ENCODE measurements at places on chromosomes 7 and 10.

DNA sequence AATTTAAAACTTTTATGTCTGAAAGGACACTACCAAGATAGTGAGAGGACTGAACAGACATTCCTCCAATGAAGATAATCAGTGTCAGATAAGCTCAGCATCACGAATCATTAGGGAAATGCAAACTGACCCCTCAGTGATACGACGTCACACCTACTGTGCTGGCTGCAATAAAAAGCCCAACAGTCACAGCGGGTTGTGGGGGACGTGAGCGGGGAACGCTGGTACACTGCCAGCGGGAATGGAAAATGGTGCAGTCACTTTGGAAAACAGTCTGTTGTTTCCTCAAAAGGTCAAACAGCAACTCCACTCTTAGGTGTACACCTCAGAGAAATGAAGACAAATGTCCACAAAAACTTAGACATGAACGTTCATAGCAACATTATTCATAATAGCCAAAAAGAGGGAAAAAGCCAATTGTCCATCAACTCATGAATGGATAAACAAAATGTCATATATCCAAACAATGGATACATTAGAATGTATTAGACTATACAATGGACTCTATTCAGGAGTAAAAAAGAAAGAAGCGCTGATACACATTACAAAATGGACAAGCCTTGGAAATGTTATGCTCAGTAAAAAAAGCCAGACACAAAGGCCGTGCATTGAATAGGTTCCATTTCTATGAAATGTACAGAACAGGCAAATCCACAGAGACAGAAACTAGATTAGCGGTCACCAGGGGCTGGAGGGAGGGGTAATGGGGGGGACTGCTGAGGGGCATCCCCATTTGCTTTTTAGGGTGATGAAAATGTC lies 2.4 kb upstream of the ECHS1 start:
- no peak for DNase-seq

GRCh38 chr10:116850058-116850611 lies 836 bp downstream of the ENO4 start:
- DNase-seq = no peak

GRCh38 chr10:66555061-66555460 lies 370.8 kb upstream of the LRRTM3 start:
- DNase-seq = no peak

GRCh38 chr7:10222976-10223375 lies 750.7 kb upstream of the PHF14 start:
- no peak for DNase-seq

DNA sequence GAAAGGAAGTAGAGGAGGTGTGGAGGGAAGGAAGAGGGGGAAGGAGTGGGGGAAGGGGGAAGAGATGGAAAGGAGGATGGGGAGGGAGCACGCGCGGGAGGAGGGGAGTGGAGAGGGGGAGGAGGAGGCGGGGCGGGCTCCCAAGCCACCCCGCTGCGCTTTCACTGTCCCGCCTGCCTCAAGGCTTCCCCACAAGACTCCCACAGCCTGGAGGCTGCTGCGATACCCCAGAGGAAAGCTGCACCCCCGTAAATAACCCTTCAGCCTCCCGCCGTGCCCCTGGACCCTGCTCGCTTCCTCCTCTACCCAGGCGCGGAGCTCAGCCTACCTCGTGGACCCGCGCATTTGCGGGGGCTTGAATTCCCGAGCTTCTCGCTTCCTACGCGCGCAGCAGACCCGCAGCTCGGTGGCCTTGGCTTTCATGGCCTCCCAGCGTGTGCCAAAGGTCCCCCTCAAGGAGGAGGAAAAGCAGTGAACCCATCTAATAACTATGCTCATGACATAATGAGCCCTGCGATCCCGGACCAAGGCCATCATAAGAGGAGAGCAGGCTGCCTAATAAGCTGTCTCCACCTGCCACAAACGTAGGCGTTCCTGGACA lies at the start of gene C10orf67:
Gene C10orf67, minus strand, starts transcription at position 557 of the 601 bp plus-strand sequence. Its CDS starts 23 bp downstream, at position 534.
- DNase-seq = no peak

- no peak for DNase-seq
These were observed 444.8 kb downstream of the GRID1 start for GRCh38 chr10:85921789-85922188.

DNA sequence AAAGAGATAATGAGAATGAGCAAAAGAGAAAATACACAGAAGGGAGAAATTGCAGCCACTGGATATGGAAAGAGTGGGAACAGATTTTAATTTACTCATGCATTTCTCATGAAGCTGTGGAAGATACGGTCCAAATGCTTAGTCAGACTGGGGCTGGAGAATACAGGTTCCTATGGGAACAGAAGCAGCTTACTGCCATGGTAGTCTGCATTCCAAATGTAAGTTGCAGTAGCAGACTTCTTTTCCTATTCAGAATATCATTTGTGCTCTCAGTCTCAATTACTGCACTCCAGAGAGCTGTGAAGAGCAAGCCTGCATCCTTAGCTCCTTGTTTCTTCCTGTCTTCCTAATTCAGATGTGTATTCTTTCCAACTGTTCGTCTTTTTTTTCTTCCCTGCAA lies 190.8 kb upstream of the TMEM196 start:
- no peak for DNase-seq

DNA sequence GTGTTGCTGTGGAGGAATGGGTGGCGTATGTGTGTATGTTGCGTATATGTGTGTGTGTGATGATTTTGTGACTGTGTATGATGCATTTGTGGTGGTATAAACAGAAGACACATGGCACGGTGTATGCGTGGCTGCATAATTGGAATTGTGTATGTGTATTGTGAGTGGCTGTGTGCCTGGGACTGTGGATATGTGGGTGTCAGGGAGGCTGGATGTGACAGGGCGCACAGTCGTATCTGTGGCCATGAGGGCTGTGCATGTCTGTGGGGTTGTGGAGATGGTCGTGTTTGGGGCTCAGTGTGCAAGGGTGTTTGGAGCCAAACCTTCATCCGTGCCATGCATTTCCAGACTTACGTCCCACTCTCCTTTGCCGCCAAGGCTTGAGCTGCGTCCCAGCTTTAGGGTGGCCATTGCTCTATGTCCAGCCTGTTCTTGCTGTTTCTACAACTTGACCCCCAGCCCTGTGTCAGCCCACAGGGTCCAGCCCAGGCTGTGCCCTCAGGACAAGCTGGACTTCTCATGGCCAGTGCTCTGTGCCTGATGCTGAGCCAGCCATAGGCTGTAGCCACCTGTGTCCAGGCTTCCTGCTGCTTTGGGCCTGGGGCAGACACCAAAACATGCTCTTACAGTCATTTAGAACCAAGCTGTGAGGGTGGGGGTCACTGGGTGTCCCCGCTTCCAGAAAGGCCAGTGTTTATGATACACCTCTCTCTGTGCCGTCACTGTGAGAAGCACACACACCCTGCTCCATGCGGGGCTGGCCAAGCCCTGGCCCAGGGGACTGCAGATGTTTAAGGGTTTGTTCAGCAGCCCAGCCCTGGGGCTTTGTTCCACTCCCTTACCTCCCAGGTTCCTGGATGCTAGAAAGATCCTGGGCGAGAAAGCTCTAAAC lies 127.6 kb downstream of the NEURL1 start:
- no peak for DNase-seq

DNA sequence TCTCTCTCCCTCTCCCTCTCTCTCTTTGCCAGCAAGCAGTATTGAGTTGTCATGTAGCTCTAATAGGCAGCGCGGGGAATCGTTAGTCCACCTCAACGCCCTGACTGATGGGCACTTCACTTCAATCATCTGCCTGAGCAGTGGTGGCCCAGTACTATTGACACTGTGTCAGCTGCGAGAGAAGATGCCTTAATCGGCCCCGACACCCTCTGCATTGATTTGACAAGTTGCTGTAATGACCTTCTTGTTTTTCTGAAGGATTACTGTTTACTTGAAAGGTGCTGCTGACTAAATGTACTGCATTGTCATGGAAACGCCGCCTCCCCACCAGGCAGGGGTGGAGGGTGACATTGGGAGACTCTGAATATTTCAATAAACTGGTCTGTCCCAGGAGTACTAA lies 913.8 kb downstream of the KCNMA1 start:
- DNase-seq = no peak

DNA sequence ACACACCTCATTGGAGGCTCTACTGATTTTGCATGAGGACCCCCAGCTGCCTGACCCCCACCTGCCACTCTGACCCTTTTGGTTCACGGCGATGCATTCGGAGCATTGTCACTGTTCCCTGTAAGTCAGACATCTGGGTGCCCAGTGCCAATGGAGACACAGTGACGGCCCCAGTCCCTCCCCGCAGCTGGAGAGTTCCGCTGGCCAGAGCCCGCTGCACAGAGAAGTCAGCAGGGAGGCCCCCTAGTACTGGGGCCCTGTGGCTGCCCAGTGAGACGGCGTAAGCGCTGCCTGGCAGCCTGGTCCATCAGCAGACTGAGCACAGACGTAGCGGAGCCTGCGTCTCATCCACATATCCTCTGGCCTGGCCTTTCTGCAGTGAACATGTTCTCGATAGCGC lies 77.5 kb downstream of the NKX6-2 start:
- no peak for DNase-seq

- no peak for DNase-seq
These were observed 25.5 kb downstream of the KLHDC10 start for GRCh38 chr7:130095812-130096211.

DNA sequence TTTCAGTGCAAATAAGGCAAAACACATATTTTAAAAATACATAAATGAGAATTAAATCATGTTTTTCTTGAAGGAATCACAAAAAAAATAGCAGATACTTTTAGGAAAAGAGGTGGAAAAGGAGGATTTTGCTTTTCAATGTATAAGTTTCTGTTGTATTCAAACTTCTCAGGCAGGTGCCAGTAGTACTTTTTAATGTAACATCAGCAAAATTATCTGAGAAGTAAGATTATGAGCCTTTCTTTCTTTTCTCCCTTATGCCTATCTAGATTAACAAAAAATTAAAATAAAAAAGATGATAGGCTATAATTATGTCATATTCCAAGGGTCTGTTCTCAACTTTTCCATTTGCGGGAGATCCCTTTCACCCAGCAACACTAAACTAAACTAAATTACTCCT lies 2.6 kb downstream of the DRGX start:
- DNase-seq = no peak

GRCh38 chr10:88270061-88270808 lies 312.9 kb downstream of the RNLS start:
- no peak for DNase-seq

DNA sequence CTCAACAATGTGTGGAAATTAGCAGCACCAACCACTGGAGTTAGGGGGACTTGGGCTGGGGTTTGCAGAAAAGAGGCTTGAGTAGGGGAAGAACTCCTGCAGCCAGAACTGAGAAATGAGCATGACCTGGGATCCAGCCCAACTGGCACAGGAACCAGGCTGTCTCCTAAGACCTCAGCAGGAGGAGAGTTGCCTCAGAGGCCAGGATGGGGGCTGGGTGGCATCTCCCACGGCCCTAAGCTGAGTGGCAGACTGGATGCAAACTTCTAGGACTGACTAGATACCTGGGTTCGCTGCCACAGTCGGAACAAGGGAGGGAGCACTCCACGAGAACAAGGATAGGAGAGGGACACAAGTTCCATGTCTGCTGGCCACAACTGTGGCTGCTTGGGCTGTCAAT lies 62.6 kb downstream of the RNF32 start:
- DNase-seq = no peak

- DNase-seq = no peak
These were observed 475.6 kb downstream of the PTPRN2 start for GRCh38 chr7:158111906-158112570.

DNA sequence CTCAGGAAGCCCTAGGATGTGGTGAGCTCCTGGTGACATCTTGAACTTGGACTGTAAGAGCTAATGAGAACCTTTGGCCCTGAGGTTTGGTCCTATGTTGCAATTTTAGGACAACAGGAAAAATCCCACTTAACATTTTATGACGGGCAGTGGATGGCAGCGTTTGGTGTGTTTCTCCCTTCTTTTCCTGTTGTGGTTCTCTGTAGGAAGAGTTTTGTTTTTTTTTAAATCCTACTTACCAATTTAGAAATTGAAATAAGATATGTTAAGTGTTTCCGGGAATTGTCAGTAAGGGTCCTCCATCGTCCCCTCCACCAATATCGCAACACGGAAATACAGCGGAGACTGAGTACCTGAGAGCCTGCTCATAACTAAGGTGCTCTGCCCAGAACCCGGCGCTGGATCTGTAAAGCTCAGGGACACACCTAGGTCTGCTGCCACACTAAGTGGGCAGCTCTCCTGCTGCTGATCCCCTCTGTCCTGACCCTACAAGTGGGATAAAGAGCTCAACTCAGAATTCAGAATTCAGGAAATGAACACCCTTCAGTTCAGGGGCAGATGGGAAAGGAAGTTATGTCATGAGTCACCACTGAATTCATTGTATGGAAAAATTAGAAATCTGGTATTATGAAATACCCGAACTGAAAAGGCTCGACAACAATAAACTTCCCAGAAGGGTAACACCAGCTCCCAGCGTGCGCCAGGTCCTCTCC lies 9.1 kb upstream of the PROSER2 start:
- no peak for DNase-seq

DNA sequence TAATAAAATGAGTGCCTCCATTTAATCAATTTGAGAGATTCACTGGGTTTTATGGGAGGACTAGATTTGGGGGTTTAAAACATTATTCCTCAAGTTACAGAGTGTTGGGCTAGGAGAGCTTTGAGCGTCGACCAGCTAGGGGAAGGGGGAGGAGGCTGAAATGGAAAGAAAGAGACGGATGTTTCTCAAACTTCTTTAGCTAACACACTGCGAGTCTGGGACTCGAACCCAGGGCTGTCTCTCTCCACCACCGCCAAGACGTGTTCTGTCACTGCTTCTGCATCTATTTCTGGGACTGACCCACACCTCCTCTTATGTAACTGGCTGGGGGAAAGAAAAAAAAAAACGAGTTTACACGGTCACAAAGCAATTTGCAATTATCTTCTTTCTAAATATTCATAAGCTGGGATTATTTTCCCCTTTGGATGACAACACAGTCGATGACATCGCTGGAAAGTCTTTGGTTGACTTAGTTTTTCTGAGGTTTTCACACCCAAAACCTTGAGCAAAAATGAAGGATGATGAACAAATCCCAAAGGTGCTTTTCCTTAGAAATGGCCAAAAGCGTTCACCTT lies 27.2 kb downstream of the CHST15 start:
- no peak for DNase-seq

DNA sequence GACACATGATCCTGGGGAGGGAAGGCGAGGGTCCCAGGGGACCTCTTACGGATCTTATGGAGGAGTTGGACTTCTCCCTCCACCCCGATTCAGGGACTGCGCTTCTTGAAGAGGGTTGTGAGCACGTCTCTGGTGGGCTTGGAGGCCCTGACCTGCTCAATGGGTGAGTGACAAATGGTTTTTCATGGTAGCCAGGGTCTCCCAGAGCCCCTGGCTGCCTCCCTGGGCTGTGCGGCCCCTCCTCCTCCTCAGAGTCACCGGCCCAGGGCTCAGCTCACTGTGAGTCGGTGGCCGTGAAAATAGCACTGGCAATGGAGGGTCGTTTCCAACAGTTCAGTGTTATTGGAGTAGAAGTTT lies 26.6 kb downstream of the INPP5A start:
- DNase-seq = no peak

All from CD4-positive, alpha-beta memory T cell (primary cell).